ENCODE measurements at places on chromosomes 1 and 21.

DNA sequence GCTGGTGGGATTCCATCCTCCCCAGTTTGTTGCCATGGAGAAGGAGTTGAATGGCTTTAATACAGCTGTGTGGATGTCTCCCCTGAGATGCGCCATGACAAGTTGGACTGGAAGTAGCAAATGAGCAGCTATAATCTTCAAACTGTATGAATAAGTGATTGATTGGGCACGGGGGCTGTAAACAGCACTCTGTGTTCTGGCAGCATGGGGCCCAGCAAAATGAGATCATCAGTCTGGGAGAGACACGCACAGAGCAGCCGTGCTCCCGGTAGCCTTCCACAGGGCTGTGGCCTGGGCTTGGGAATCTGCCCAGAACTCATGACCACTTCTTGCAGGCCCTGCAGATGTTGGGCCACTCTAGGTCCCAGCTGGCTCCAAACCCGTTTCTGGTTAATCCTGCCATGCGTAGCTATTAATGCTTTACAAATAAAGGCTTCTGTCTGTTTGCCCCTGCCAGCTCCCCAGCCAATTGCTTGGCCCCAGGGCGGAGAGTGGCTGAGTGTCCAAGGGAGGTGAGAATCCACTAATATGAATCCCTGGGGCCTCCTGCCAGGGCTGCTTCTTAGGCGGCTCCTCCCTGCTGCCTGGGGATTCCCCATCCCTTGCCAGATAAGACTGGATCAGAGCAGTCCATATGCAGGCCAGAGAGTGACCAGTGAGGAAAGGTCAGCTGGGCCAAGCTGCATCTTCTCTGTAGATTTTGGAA is 642.9 kb downstream of the AJAP1 start:
- DNase-seq = peak; percentile 71

GRCh38 chr1:117857418-117857817 is 72.0 kb downstream of the GDAP2 start:
- DNase-seq = peak; percentile 16

DNA sequence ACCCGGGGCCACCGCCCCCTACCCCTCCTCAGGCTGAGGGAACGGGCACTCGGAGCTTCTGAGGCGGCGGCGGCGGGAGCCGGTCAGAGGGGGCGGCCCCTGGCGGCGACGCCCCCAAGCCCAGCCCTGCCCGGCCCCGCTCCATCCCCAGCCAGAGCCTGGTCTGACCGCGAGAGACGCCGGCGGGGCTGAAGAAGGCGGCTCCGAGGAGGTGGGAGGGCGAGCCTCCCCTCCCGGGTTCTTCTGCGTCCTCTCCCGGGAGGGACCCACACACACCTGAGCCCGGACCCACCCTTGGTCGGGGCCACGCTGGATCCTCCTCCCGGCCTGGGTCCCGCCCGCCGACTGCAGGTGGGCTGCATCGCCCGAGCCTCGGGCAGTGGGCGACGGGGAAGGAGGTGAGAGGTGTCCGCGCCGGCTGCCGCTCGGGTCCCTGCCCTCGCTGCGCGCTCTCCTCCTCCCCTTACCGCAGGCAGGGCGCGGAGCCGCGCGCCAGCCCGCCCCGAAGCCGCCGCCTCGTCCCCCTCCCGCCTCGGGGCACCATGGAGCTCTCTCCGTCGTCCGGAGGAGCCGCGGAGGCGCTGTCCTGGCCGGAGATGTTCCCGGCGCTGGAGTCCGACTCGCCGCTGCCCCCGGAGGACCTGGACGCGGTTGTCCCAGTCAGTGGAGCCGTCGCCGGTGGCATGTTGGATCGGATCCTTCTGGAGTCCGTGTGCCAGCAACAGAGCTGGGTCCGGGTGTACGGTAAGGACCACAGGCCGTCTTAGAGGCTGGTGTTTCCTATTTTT is at the start of gene RASAL2:
Gene RASAL2, plus strand, starts transcription at position 154 of the 788 bp plus-strand sequence. Its CDS starts 389 bp downstream, at position 543.
- peak; percentile 24 for DNase-seq

GRCh38 chr21:17542371-17543011 is 29.6 kb downstream of the CXADR start:
- DNase-seq = peak; percentile 93

DNA sequence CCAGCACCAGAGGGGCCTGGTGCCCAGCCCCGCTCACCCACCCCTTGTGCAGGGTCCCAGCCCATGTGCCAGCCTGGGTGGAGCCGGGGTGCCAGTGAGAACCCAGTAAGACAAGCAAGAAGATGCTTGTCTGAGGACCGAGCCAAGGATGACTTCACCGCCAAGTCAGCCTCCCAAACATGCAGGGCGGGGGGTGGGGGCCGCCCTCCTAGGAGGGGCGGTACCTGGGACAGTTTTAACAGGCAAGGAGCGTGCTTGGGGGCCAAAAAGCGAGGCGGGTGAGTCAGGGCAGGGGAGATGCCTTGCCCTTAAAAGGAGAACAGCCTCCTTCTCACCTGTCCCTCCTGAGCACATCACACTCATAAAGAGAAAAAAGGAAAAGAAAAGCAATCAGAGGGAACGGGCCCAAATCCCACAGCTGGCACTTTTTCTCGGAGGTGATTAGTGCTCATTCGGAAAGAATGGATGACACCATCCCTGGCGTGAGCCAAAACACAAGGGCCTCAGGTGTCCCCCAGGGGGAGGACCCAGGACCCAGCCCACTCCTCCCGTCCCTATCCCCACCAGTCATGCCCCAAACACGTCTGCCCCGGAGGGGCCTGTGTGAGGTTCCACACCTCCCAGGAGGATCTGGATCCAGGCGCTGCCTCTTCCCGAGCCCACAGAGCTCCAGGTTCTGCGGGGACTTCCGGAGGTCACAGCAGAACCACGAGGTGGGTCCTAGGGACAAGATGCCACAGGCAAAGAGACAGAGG is 77.6 kb upstream of the IFFO2 start:
- DNase-seq = no peak

DNA sequence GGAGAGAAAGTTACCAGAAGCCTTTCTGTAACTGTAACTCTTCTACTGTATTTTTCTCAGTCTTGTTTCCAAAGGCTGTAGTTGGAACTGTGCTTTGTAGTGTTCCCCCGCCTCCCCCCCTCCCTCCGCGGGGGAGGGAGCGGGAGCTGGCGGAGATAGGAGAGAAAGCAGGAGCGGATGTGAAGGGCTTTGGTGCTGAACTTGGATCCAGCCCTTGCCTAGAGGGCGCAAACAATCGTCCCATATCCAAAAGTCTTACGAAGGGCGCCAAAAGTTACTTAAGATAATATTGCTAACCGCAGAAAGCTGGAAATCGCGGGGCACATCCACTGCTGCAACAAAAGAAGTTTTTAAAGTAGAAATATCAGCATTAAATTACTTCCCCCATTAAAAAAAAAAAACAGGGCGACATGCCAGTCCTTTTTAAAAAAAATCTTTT is 2.4 kb upstream of the NFIA start:
- peak; percentile 68 for DNase-seq

- peak; percentile 34 for DNase-seq
Measured at GRCh38 chr1:87226341-87226760, 102.3 kb upstream of the LMO4 start.

DNA sequence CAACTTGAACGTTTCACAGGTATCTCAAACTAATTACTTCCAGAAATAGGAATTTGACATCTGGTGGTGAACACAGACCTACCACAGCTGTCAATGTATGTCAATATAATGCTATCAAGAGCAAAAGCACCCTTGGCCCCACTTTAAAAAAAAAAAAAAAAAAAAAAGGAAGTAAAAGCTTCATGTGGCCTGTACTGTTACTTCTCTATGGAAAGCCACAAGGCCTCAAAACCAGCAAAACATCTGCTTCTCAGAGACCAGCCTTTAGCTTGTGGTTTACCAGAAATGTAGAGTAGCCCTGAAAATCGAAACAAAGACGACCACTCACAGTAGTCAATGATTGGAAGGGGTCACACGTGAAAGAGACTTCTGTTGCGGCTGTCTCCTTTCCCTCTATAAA is 109.6 kb downstream of the SLC45A1 start:
- no peak for DNase-seq

DNA sequence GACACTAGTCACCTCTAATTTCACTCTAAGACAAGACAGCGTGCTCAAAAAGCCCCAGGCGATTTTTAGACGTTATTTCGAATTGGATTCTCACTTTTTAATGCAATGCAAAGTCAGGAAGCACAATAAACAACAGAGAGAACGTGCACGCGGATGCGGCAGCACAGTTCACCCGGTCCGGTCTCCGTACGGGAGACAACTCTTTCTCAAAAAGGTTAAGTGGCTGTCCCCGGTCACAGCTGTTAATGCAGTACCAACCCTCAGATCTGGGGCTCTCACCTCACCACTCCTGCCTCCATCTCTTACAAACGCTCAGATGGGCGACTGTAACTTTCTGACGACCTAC is 1.2 kb downstream of the HP1BP3 start:
- DNase-seq = peak; percentile 44

DNA sequence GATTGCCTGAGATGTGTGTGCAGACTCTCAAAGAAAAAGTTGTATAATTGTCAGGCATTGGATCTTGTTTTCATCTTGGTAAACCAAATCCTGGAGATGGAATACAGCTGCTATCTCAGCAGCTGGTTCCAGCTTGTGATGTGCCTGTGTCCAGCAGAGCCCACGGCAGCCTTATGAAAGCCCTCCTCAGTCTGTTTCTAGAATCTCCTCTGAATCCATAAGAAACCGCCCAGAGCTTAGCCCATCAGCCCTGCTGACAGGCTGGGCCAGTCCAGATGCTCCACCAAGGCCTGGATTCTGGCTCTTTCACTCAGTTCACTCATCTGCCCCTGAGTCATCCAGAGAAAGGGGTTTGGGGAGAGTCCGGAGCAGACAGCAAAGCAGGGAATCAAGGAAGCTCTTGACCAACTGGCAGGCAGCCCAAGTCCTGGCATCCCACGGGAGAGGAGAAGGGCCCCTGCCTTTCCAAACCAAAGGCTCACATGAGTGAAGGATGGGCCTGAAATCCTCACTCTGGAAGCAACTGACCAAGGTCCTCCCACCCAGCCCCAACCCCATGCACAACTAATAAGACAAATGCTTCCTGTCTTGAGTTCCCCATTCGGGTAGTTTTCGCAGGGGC is 45.7 kb downstream of the NAV1 start:
- no peak for DNase-seq

DNA sequence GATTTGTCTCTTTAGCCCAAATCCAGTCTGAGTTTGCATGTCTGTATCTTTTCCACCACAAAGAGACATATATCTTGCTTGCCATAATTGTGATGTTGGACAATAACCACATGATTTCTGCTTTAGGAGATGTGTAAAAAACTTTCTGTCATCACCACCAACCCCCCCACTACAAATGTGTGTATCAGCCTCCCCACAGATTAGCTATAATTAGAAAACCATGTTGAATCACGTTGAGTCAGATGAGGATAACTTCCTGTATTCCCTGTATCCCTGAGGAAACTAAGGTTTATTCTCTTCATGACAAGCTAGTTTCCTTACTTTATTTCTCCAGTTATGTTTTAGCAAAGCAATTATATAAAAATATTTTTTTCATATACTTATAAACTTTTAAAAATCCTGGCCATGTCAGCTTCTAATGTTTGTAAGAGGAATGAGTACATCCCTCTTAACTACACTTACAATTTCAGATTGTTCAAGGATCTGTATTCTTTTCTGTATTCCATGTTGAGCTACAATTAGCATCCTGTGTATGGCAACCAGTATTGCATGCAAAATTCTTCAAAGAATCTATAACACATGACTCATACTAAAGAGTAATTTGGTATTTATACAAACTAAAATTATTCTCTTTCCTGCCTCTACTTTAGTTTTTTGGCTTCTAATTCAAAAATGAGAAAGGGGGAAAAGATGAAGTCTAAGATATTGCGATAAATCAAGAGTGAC is 143.0 kb downstream of the FMN2 start:
- DNase-seq = no peak

GRCh38 chr1:77370161-77370560 is 88.3 kb downstream of the AK5 start:
- DNase-seq = no peak

GRCh38 chr1:37177230-37177864 is 143.0 kb upstream of the GRIK3 start:
- DNase-seq = peak; percentile 24

DNA sequence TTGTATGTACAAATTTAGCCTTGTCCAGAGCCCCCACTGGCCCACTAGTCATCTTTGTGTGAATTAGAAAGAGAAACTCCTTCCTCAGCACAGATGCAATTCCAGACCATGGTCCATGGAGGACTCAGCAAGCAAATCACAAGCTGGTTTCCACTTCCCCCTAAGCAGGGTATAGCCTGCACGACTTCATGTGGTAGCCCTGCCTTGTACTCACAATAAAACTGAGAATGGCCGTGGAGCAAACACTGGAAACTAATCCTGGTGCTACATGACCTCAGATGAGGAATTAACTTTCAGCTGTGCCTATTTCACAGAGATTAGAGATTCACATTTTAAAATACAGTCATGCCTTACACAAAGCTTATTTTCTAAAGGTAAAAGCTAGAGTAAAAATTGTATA is 32.5 kb downstream of the KCNH1 start:
- no peak for DNase-seq

DNA sequence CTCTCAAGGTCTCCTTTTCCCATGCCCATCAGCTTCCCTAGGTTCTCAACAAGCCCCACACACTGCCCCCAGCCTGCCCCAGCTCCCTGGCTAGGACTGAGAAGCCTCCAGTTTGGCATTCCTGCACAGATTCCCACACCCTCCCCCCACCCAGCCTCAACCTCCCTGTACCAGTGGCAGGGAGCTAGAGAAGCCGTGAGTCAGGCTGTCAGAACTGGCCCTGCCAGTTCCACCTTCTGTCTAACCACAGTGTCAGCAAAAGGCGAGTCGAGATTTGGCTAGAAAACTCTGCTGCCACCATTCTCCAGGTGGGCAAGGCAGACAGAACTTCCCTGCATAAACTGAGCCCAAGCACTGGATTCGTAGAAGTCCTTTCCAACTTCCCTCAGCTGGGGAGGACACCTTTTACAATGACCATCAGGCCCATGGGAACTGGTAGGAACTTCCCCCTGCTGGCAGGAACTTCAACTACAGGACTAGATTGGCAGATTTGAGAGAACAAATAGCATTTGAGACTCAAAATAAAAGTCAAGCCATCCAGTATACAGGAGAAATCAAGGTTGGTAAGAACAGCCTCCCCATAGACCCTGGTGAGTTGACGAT is 31.0 kb downstream of the TNNT2 start:
- DNase-seq = no peak

- no peak for DNase-seq
Measured at GRCh38 chr1:28450561-28450960, 55.3 kb upstream of the RCC1 start.

GRCh38 chr1:225657462-225657989 is 4.6 kb upstream of the ENAH start:
- DNase-seq = no peak

DNA sequence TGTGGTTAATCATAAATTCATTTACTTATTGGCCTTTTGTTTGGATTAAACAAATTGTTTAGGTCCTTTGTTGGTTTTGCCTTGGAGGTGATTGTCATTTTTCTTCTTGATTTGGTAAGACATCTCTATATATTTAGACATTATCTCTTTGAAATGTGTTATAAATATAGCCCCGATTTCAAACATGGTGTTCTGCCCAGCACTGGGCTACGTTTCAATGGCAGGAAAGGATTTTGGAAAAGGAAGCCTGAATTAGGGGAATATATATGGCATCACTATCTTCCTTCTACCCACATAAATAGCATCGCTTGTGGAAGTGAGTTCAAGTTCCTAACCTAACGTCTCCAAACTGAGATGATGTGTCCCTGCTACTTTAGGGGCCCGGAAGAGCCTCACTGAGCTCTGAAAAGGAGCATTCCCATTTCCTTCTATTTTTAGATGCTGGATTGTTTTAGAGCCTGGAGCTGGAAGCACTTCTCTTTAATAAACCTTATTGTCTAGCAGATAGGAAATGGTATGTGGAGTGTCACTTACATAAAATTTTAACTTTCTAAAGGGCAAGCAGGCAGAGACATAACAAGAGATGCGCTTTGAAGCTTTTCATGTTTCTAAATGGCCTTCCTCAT is 39.4 kb downstream of the PGBD5 start:
- DNase-seq = no peak

- peak; percentile 59 for DNase-seq
Measured at GRCh38 chr1:147243228-147243685, 773 bp downstream of the CHD1L start.
